ENCODE measurements at places on chromosomes 4 and X.

DNA sequence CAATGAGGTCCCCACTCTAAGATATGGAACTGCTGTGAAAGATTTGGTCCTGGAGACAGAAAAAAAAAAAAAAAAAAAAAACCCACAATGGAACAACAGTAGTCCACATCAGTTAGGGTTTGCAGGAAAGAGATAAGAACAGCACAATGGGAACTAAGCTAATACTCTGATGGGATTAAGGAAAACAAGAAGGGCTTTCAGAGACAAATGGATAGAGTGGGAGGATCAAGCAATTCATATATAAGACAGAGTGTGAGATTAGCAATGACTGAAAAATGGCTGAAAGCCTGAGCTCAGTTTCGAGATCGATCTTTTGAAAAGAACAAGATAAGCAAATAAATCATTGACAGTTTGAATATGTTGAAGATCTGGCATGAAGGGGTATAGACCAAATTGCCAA is 188.4 kb upstream of the TRPC5 start:
- DNase-seq, result peak; percentile 6

DNA sequence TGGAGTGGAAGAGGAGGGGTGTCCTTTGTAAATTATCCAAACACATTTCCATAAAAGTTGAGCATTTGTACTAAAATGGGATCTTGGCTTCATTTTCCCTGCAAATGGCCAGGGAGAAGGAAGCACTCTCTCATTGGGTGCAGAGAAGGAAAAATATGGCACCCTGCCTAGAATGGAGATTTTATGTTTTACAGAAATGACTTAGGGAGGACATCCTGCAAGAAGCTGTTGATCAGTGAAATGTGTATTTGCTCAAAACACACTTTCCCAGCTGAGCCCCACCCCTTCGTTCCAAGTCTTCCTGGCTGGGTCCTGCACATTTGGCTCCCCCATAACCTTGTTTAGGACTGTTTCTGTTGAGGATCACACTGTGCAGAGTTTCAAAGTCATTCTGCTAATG is 213.5 kb upstream of the TAPT1 start:
- no peak for DNase-seq

DNA sequence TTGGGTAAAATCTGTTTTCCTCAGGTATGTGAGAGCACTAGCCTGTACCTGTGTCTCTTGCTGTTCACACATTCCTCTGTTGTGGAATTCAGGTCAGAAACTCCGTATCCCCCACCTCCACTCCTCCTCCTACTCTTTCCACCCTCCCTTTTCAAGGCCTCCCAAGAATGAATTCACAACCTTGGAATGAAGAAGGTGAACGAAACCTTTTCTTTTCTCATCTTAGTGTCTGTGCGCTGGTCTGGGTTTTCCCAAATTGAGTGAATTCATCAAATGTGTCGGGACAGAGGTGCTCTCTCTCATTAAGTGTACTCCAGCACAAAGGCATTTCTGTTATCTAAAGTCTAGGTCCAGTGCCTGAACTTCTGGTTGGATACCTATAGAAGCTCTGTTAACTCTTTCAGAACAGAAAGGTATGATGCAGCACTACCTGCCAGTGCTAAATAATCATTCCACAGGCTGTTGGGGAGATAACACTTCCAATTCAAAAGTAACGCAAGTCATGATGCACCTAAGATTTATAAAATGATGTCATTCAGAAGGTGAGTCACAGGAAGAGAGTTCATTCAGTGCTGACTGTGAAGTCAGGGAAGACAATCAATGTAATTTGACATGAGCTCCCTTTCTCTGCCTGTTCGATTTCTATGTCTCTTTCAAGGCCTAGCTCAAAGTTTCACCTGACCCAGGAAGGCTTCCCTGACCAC is 41.9 kb downstream of the COL4A6 start:
- no peak for DNase-seq

DNA sequence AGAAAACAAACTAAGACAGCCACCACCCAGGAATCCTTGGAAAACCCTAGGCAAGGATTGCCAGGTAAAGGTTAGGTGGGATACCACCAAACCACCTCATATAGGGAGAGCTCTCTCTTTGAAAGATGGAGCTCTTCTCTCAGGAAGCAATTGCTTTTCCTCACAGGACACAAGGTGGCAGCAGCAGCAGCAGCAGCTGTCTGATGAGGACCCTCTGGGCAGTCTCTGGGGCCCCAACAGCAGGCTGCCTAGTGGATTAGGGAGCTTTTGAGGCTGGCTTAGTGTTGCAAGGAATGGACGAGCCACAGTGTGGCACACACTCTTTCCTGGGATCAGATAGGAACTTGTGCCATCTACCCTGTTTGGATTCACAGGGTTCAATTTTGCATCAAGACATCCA is 41.4 kb upstream of the CHRDL1 start:
- DNase-seq, result no peak

DNA sequence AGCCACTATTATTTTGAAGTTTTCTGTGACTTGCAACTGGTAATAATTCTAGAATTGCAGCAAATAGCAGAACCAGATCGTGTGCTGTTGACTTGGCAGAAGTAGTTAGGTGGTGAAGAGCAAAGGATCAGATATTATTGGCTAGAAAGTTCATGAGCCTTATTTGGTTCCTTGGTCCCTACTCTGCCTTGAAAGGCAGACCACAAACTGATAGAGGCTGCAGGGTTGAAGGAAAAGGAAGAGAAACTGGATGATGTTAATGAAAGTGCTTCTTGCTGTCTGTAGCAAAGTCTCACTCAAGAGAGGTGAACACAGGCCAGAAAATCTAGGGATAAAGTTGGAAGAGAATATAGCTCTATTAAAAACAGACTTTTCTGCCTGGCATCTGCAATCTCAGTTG is 41.2 kb upstream of the RNF150 start:
- DNase-seq, result no peak

DNA sequence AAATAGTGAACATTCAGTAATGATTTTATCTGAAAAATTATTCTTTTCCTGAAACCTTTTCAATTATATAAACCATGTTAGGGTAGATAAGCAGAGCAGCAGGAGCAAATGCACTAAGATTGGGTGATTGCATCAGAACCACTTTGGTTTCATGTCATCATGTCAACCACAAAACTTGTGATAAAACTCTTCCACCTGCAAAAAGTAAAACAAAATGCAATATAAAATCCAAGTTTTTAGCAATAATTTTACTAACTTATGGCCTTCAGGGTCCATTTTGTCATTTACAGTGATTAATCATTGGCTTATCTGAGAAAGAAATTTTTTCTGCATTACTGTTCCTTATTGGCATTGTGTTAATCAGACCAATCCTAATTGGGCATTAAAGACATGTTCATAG is 42.4 kb downstream of the NHS start:
- no peak for DNase-seq

GRCh38 chr4:148161601-148162000 is 280.6 kb downstream of the NR3C2 start:
- no peak for DNase-seq

GRCh38 chr4:152606753-152607152 is 70.9 kb upstream of the FBXW7 start:
- DNase-seq, result no peak

- DNase-seq, result peak; percentile 65
Measured at GRCh38 chr4:26860922-26861433, 337 bp downstream of the STIM2 start.

GRCh38 chr4:81442484-81443085 is 29.1 kb downstream of the RASGEF1B start:
- no peak for DNase-seq

DNA sequence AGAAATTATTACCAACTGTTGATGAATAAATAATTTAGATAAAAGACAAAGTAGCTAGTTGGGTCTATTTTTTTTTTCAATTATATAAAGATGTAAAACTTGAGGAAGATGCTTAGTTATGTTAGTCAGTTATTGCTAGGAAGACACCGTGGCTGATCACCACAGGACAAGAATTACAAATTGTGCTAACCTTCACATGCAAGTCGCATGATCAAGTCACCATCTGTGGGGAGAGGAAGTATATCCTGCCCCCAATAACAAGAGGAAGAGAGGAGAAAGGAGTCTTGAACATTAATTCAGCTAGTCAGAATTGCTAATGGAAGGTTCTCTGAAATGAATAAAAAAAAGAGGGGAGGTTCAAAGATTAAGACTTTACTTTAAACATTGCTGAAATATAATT is 52.3 kb downstream of the CPEB2 start:
- DNase-seq, result no peak

DNA sequence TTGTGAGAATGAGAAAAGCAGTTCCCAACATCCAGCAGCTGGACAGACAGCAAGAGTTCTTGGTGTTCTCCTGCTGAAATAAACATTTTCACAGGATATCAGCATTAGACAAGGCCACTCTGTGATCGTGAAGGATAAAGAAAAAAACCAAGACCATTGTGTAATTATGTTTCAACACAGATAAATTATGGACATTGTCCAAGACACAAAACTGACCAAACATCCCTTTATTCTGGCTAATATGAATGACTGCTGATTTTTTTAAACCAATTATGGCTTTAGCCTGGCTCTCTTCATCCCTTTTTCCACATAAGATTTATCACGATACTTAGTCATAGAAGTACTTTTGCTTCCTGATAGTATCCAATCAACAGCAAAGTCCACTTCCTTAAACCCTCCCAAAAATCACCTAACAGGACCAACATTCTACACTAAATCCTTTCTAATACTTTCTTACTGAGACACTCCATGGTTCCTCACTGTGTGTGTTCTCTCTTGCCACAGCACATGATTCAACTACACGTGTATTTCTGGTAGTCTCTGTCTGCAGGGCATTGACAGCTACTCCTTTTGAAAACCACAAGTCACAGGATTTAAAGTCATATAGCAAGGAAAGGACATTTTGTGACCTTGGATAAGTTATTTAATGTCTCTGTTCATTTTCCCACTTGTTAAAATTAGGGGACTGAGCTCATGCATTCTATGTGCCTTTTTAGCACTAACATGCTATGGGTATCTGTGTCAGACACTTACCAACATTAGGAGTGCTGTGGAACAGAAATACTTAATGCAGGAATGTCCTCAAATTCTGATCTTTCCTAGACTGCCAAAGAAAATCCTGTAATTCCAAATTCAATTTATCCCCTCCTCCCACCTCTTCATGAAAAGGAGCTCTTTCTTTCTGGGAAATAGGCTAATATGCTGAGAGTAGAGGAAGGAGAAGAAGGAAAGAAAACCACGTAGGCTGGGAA is 137.2 kb upstream of the PGRMC2 start:
- no peak for DNase-seq

DNA sequence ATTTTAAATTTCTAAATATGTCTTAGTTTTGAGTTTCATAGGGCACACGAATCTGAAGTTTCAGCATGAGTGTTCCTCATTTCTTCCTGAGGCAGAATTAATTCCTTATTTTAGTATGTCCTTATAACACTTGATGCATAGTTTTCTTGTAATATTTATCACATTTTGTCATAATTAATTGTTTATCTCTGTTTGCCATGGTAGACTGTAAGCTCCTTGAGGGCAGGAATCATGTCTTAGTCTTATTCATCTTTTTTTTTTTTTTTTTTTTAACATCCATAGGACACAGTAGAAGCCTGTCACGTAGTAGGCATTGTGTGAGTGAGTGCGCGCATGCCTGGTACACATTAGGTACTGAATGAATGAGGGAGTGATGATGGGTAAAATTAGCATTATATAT is 131.7 kb downstream of the STAG2 start:
- DNase-seq, result no peak

DNA sequence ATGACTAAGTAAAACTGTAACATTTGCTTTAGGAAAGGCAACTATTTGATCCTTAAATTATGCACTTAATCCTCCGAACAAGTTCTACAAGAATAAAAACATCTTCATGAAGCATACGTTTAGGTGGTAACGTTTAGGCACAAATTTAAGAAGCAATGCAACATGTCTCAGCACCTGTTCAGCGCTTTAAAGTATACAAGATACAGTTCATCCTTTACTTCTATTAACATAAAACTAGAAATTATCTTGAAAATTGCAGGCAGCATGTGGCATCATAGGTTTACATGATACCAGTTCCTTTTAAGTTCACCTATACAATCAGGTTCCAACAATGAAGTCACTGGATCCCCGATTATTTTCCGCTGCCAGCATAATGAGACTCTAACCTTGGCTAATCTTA is 1.5 kb downstream of the PLA2G12A start:
- no peak for DNase-seq

Measured in D341Med (cell line).